ENCODE measurements at places on chromosomes 5 and 9. TPM values are rescaled to one million over a fixed set of nuclear protein-coding genes. Genes with fewer than 3 reads are reported as not detected.

DNA sequence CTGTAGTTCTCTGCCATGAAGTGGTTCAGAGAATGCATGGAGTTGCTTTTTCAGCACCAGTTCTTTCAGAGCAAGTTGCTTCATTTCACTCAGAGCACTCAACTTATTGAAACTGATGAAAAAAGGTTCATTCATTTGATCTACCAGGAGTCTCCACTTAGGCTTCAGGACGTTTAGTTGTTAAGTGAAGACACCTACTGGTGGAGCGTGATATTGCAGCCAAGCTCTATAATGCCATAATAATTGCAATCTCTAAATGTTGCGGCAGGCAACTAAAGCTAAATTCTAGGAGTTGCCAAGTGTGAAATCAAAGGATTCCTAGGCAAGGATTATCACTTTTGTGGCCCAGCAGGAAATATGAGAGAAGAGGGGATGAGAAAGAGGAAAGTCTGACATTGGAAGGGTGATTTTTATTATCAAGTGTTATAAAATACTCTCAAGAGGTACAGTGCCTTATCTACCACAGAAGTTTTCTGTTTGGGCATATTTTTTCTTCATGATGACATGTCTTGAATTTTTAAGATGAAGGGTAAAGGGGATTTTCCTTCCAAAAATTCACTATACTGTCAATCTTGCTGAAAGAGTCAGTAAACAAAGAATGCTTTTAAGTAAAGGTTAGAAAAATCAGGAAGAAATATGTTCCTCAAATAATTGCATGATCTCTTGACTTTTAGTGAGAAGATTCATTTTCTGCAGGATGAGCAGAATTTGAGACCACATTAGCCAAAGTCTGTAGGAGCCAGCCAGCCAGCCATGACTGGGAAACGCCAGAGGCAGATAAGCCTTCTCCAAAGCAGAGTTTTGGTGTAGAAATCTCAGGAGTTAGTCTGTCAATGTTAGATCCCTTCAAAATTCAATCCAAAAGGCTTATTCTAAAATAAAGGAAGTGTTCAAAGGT, 83.4 kb downstream of the SH3PXD2B start:
- no peak for DNase-seq

DNA sequence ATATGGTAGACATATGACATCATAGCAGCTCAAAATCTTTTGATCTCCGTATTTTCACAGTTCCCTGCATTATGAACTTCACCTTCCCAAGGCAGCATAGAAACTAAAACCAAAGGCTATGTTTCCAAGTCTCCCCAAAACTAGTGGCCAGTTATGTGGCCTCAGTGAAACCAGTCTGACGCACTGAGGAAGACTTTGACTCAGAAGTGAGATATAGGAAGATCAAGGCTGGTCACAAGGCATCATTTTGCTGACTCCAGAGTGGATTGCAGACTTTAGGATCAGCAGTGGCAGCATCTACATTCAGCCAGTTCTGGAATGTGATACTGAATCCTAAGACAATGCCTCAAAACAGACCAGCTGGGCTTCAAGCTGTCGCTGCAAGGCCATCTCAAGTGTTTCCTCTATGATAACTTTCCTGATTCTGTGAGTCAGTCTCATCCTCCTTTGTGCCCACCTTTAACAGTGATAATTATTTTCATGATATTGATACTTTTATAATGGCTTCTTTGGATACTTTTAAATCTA, 34.4 kb upstream of the ELL2 start:
- DNase-seq = no peak

DNA sequence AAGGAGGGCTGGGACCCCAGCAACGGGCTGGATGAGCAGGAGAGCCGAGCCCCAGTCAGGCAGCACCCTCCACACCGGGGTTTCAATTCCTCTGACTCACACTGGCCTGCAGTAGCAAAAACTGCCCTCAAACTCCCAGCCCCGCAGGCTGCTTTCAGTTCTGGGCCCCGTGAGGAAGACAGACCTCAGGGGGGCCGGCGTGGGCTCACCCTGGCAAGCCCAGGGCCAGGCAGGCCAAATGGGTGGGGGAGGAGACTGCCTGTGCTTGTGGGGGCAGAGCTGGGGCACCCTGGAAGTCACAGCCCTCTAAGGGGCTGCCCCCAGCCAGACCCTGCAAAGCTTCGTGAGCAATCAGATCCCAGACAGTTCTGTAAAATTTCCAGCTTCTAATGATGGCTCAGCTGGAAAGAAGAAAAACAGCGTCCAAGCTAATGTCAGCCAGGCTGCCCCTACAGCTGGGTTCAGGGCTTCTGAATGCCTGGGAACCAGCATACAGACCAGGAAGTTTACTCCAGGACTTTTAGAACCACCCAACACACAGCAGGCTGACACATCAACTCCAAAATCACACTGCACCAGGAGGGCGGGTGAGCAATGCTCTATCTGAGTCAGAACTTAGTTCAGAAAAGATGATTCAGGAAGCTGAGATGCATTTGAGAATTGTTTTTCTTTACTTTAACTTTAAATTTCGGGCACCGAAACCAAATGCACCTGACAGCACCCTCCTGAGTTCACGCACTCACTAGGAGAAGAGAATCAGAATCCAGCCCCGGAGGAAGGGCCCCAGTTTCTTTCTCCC, 34.7 kb downstream of the LPCAT1 start:
- no peak for DNase-seq

SLC36A3 gene
- total RNA-seq = not detected

DNA sequence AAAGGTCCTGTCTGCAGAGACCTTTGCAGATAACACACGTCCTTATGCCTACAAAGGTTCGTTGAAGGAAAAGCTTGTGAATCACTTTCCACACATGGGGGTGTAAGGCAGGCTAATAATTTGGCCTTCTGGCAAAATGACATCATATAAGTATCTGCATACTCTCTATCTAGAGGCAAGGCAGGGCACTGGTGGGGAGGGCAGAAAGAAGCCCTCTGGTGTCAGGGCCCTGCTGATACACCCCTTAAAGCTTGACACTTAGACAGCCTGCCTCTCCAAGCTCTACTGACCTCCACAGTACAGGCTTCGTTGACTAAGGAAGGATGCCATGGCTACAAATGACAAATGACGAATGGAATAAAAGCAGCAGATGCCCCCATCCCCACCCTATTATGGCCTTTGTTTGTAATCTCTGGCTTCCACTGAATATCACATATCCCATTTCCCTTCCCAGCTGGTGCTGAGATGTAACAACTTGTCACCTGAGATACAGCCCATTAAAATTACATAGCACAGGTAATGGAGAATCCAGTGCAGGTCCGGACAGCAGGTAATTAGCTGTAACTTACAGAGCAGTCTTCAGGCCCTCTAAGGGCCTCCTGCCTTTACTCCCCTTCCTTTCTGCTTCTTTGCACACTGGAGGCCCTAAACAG, 76.9 kb upstream of the IFNK start:
- no peak for DNase-seq

DNA sequence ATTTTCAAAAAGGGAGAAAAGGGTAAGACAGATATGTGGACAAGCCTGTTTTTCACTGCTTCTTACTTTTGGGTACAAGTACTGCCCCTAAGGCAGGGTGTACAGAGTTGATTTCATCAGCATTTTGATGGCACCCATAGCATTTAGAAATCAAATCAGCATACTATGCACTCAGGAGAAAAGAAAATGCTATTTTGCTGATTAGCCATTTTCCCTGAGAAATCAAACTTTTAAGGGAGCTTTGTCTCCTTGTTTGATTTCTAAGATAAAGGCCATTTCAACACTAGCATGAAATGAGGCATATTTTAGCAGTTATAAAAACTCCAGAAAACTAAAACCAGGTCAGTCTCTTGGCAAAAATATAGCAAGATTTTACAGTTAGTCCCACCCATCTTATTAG, 2269.4 kb upstream of the WWC1 start:
- no peak for DNase-seq

FGFR4 gene
- 0.92 TPM for total RNA-seq

DNA sequence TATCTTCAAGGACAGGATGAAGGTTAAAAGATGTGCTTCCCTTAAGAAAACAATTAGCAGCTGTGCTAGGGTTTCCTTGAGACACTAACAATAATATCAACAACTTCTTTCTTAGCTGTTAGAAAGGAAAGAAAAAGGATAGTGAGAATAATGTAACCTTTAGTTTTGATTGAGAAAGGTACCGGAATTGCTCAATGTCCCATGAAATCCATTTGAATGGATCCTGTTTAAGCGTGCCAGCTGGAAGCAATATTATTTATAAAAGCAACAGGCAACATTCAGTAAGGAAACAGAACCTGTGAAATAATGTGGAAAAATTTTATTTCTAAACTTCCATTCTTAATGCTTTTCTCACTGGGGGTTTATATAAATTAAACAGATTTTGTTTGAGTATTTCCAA, 120.9 kb downstream of the CCDC192 start:
- no peak for DNase-seq

ANKRD34B gene
- total RNA-seq = not detected

CDX1 gene
- not detected for total RNA-seq

Measured in left cardiac atrium (tissue), 4 donors.